ENCODE measurements at places on chromosomes 7 and 10. TPM values are rescaled to one million over a fixed set of nuclear protein-coding genes. Genes with fewer than 3 reads are reported as not detected.

Gene DPYSL4
- 32.9 TPM for total RNA-seq

Gene DYDC2
- total RNA-seq = not detected

Gene GNAT3
- total RNA-seq = not detected

Gene BLNK
- not detected for total RNA-seq

Gene CDHR3
- total RNA-seq = 3.9 TPM

Gene ST8SIA6
- total RNA-seq = 0.51 TPM

Gene TYSND1
- 6.7 TPM for total RNA-seq

Gene IDI2
- not detected for total RNA-seq

Gene WAPL
- 35.3 TPM for total RNA-seq

Measured in endothelial cell of umbilical vein (primary cell).